ENCODE measurements at places on chromosomes 2 and 18. TPM values are rescaled to one million over a fixed set of nuclear protein-coding genes. Genes with fewer than 3 reads are reported as not detected.

GRCh38 chr2:122129399-122129798 lies 373.9 kb downstream of the TSN start:
- DNase-seq: no peak

GRCh38 chr2:168697668-168698121 lies 104.7 kb upstream of the NOSTRIN start:
- DNase-seq: no peak

PAX8 gene
- not detected for total RNA-seq

GRCh38 chr2:182610231-182610630 lies 105.8 kb upstream of the DNAJC10 start:
- no peak for DNase-seq

VIT gene
- total RNA-seq: not detected

DNA sequence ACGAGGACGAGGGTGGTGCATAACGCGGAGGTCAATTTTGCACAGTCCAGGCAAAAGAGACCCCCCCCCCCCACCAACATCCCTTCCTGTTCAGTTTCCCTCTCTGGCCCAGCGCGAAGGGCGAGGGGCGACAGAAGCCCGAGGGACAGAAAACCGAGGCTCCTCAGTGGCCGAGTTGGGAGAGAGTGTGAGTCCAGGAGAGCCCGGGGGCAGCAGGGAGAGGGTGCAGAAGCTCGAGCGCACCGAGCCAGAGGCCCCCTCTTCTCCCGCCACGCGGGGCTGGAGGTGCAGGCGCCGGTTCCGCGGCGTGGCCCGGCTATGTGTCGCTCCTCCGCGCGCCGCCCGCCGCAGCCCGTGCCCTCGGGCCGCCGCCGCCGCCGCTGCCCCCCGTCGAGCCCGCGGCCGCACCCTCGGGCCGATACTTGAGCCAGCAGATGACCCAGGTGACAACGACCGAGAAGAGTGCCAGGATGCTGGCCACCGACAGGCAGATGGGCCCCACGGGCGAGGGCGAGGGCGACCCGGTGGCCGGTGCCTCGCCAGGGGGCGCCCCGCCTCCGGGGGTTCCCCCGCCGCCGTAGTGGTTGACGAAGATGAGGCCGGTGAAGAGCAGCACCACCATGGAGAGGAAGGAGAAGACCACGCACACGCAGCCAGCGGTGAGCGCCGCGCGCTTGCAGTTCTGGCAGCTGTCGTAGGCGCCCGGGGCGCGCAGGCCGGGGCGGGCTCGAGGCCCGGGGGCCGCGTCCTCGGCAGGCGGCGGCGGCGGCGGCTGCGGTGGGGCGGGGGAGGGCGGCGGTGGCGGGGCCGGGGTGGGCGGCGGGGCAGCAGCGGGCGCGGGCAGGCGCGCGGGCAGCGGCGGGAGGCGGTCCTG lies 20.2 kb upstream of the PAX3 start:
- DNase-seq: no peak

HOXD13 gene
- total RNA-seq: not detected

HOXD12 gene
- total RNA-seq: not detected

RAB6D gene
- total RNA-seq: 0.62 TPM

LRP1B gene
- 71.4 TPM for total RNA-seq

CYP26B1 gene
- total RNA-seq: 3.1 TPM

DNA sequence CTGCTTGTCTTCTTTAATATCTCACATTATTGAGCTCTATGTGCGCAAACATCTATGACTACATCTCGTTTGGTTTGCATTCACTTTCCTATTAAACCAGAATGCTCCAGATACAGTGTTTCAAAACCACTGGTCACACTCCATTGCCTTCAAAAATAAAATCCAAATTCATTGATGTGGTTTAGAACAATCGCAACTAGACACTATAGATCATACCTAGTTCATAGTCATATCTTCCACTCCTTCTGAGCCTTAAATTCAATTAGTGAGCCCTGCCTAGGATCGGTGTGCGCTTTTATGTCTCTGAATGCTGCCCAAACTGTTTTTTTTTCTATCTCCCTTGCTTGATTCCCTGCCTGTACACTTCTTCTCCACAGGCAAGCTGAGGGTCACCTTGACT lies 238.5 kb upstream of the RGPD4 start:
- no peak for DNase-seq

GRCh38 chr18:49028091-49028490 lies 77.3 kb upstream of the SMAD7 start:
- no peak for DNase-seq

ALKAL2 gene
- total RNA-seq: 2.0 TPM

DNA sequence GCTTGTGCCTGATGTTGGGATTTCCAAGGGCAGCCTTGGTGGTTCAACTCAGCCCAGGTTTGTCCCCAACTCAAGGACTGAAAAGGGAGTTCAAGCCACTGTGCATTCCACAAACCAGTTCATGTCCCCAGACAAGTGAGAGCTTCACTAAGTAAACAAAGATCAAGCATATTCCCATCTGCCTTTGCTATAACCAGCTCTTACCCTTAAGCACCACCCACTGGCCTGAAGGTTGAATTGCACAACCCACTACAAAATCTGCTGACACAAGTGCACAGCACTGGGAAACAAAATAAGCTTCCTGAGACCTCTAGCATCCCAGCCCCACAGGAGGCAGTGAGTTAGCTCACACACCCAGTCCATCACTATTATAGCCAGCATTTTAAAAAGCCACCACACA lies 516.7 kb downstream of the NR4A2 start:
- no peak for DNase-seq

- DNase-seq: no peak
These were observed 1.5 kb downstream of the MSH6 start for GRCh38 chr2:47784352-47784851.

- DNase-seq: no peak
These were observed 6.6 kb upstream of the DNAH7 start for GRCh38 chr2:196075196-196075595.

SOWAHC gene
- total RNA-seq: 44.0 TPM

- DNase-seq: no peak
These were observed 31.0 kb upstream of the GLI2 start for GRCh38 chr2:120704696-120705095.

- no peak for DNase-seq
These were observed 12.9 kb upstream of the RBMS1 start for GRCh38 chr2:160506371-160507045.

DNA sequence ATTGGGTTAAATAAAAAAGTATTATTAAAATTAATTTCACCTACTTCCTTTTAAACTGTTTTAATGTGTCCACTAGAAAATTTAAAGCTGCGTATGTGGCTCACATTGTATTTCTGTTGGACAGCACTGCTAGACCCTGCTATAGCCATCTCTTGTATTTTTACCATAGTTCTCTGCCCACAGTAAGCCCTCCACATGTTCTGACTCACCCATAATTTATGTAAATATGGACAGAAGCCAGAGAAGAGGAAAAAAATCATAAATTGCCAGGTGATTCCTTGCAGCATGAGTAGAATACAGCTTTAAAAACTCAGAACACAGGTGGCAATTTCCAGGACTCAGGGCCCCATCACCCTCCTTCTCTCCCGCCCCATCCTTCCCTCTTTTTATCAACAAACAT lies 142.4 kb upstream of the MEX3C start:
- DNase-seq: no peak

MOGAT1 gene
- not detected for total RNA-seq

DNA sequence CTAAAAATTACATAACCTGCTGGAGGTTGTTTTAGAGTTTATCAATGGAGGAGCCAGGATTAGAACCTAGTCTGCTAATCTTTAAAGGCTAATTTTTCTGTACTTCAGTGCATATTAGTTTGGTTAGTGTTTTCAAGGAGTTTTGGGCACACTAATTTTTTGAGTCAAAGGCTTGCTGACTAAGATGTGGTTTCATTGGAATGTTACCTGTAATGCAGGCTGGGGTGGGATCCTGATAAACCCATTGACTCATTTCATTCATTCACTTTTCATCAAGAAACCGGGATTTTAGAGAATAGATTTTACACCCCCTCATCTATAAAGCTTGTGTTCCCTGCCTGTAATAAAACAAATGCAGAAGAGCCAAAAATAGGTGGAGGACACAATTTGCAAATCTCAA lies 91.9 kb upstream of the IL1R2 start:
- DNase-seq: no peak

- no peak for DNase-seq
These were observed 39.2 kb upstream of the DARS1 start for GRCh38 chr2:136024616-136025015.

- DNase-seq: no peak
These were observed 32.2 kb downstream of the MAIP1 start for GRCh38 chr2:199987586-199987985.

DNA sequence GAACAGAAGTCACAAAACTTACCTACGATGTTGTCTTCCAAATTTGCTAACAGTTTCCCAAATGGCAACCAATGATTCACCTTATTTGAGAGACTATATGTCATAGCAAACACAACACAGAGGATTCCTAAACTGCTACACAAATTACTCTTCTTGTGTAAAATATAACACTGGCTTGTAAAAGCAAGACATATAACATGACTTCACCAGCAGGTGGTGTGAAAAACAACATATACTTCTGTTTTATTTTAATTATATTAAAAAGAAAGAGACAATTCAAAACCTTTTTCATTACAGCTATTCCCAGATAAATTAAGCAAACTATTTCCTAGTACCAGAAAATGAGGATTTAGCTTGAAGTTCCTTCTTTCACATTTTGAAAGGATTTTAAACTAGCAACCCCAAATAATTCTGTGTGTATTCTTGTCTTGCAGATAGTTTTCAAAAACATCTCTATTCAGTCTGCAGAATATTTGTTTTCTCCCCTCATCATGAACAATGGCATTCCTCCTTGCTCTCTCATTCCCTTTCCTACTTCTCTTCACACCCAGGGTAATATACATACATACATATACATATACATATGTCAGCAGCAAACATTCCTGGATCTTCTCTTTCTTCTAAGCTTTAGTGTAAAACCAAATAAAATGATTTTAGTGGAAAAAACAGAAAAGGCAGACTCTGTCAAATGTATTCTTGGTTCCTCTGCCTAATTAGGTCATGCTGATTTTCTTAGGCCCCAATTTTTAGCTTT lies 62.1 kb downstream of the SCN3A start:
- DNase-seq: no peak

RAB6C gene
- 0.78 TPM for total RNA-seq

GPR45 gene
- 0.78 TPM for total RNA-seq

GRCh38 chr2:120206022-120206581 lies 17.1 kb downstream of the TMEM185B start:
- DNase-seq: no peak

GRCh38 chr2:234702731-234703225 lies 205.9 kb upstream of the ARL4C start:
- no peak for DNase-seq

DNA sequence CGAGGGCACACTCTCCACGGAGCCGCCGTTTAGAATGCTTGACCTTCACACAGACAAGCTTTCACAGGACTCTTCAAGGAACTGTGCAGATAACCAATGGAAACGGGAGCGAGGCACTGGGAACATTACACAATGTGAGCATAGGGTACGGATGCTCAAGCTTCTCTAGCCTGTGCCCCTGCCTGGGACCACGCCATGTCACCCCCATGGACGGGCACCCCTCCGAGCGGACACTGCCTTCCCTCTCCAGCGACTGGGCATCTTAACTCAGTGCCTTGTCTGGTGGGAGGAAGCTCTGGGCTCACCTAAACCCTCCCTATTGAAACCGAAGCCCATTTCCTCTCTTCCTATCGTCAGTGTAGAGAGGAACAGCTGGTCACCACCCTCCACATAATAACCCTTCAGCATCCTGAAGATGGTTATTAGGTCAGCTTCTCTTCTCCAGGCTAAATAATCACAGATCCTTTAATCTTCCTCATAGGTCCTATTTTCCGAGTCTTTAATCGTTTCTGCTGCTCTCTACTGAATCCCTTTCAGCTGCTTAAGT lies 626.7 kb downstream of the GALR1 start:
- no peak for DNase-seq

DNA sequence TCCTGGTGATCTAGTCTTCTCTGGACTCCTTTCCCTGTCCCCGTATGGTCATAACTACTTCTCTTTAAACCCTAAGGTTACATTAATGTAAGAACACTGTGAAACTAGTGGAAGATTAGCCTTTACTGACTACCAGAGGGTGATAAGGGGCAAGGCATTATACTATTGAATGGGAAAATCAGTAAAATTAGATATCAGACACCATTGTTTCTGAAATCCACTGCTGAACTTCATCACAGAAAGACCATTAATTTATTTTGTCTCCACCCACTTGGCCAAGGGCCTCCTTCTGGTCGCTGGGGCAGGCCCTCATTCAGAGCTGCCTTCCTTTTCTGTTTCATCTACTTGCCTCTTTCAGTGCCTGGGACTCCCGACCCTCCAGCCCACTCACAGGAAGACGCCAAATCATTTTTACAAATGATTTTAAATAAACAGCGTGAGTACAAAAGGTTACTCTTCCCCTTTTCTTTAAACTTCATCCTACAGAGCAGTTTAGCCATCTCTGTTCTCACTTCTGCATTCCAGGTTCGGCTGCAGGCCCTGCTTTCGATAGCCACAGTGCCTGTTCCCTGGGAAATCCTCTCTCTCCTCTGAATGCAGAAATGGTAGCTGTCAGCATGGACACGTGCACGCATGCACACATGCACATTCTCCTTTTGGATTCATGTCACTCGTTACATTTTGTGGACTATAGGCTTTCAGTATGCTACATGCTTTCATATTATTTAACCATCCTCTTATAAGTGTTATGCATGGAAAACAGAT lies 70.3 kb upstream of the DOCK10 start:
- no peak for DNase-seq

DNA sequence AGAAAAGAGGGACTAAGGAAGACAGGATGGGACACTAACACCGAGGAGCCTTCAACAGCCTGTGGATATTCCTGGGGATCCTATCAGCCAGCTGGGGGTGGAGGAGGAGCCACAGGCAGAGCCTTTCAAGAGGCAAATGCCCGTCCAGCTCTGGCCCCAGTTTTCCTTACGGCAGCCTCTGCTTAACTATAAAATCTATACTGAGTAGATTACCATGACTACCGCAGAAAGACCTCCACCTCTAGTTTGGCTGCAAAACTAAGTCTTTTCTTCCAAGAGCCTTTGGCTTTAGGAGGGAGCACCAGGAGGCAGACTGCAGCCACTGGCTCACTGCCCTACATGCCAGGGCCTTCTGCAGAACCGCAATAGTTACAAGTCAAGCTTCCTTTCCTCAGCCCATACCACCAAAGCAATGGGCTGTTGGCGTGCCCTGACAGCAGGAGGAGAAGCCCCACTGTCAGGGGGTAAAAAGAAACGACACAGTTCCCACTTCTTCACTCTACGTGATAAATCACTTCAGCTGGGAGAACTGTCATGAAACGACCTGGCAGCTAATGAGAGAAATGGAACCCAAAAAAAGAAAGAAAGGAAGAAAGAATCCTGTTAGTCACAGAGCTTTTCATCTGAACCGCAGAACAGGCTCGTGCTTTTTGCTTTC lies 25.1 kb upstream of the CREB1 start:
- DNase-seq: no peak

DNA sequence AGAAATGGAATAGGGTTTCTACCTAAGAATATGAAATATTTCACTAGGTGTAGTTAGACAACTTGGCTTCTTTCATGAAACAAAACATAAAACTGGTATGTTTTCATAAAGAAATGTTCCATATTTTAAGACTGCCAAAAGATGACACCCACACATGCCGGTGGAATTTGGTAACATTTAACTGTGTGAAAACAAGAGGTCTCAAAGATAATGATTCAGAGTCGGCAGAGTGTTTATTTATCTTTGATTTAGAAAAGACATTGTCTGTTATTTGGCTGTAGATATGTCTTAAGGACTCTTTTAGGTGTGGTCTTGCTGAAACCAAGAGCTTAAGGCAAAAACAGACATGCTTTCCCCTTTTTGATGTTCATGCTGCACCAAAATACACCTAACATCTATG lies 63.5 kb upstream of the FN1 start:
- no peak for DNase-seq

GRCh38 chr18:63817441-63818051 lies 42.3 kb downstream of the SERPINB7 start:
- no peak for DNase-seq
